ENCODE measurements at places on chromosomes 5 and 9.

- DNase-seq, result no peak
These were observed 70.5 kb downstream of the DMRT2 start for GRCh38 chr9:1120500-1121165.

- no peak for DNase-seq
These were observed 20.6 kb upstream of the HAND1 start for GRCh38 chr5:154498591-154498990.

- DNase-seq, result no peak
These were observed 9.9 kb upstream of the HSPA4 start for GRCh38 chr5:133041910-133042309.

DNA sequence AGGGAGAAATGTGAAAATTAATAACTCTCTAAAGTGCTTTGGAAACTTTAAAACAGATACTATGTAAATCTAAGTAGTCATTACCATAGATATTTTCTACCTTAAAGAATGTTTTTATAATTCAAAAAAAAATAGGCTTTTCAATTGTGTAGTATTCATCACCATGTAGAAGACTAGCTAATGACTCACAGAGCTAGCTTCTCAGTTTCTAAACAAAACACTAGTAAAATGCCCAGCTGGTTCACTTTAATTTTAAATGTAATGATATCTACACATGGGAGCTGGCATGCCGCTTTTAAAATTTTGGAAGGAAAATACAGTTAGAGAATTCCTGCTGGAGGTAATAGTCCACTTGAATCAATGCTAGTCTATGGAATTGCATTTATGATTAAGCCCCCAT, 509.8 kb downstream of the CSNK1G3 start:
- no peak for DNase-seq

DNA sequence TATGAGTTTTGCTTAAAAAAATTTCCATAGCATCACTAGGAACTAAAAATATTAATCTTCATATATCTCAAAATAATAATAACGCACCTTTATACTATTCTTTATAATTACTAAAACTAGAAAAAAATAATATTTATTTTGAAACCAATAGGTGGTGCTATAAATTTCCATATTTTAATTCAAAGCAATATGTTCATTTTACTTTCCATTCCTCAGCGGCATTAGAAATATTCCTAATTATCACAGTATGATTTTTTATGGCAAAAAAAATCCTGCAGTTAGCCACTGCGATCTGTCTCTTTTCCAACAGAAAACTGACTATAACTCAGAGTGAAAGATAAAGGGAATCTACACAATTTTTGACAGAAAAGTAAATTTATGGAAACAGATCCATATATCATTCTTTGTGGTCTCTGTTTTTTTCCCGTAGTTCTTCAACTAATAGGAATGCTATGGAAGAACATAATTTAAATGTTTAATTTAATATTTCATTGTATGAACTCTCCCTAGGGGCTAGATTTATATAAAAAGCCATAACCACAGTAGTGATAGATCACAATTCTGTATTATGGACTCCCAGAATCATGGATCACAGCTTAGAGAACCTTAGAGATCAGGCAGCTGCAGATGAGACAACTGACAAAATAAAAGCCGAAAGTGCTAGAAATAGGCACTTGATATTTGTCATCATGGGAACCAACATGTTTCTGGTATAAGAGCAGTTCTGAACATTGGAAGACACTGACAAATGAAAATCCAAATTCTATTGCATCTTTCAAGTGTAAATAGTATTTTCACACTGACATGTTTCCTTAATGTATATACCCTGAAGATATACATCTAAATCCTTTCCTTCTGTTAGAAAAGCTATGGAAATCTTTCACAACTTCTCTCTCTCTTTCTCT, 167.7 kb upstream of the MPDZ start:
- no peak for DNase-seq

GRCh38 chr5:139695178-139695573, 47.0 kb downstream of the CXXC5 start:
- no peak for DNase-seq

GRCh38 chr9:33241298-33241697, 1.3 kb downstream of the SPINK4 start:
- DNase-seq, result no peak

- DNase-seq, result no peak
These were observed 7.6 kb downstream of the DCANP1 start for GRCh38 chr5:135439231-135440205.

DNA sequence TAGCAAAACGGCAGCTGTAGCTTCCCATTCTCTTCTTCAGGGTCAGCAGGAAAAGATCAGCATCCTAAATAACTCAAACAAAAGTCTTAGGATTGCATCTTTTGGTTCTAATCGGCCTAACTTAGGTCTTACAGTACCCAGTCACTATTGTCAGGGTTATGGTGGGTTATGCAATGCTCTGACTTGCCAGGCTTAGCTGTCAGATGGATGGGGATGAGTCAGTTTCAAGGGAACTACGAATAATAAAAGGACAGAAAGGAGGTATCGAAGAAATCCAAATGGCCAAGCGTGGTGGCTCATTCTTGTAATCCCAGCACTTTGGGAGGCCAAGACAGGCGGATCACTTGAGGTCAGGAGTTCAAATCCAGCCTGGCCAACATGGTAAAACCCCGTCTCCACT, 46.5 kb downstream of the PPP1R2B start:
- no peak for DNase-seq

DNA sequence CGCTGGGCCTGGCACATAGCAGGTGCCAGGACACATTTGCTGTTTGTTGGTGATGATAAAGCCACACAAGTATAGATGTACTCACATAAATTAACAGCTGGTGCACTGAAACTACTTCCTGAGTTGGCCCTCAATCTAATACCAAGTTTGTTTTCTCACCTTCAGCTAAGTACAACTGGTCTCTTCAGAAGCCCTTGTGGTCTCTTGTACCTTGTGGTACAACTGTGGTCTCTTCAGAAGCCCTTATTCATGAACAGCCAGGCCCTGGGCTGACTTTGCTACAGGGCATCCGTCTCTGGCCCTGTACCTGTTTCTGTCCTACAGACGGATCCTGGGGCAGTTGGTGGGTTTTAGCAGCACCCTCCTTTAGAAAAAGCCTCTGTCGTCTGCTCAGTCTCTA, 81.5 kb downstream of the DAB2IP start:
- DNase-seq, result no peak

DNA sequence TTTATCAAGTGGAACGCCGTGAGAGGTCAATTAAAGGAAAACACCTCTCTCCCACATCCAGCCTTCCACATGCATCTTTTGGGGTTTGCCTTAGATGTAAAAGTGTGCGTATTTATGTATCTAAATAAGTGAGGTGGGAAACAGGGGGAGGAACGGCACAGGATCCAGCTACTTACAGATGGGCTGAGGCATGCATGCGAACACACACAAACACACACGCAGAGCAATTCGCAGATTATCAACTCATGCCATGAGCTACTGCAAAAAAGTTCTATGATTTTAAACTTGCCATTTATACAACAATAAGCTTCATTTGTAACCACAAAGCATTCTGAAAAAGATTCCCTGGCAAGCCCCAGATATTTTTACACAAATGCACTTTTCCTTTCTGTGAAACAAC, 242.1 kb downstream of the BNC2 start:
- no peak for DNase-seq

- DNase-seq, result no peak
These were observed 39.4 kb upstream of the MAP1B start for GRCh38 chr5:72067682-72068470.

Data from globus pallidus (tissue), 1 donor.